Fibroblast of skin of left biceps (primary cell): ENCODE measurements at places on chromosomes 1 and 21.

DNA sequence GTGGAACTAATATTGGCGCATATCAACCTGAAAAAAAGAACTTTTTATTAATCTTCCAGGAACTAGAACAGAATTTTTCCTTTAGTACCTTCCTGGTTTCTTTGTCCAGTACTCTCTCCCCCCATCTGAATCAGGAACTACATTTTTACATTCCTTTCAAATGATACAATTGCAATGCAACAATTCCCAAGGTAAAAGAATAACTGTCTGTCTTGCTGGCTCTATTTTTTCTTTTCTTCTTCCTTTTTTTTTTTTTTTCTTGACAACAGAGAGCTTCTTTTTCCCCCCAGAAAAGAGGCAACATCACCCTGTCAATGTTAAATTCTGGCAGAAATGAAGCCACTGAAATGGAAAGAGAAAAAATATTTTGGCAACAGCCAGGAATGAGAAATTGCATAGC, 4.5 kb upstream of the CD101 start:
- DNase-seq = peak; percentile 23

GRCh38 chr1:21206117-21206516, 29.4 kb upstream of the EIF4G3 start:
- no peak for DNase-seq

DNA sequence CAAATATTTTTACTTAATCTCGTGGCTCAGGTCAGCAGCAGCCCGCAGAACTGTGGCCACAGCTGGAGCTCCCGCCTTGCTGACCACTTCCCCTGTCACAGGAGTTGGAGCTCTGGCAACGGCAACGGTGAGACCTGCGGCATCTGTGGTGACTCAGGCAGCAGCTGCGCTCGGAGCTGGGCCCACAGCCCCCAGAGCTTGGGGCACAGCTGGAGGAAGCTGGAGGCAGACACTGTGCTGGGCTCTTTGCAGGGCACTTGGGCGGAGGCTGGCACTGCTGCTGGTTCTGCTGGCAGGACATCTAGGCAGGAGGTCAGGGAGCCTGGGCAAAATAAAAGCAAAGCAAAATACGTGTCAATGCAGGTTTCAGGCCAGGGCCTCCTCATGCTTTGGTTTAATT, at the start of gene LCE3A:
TSS of gene LCE3A (minus strand) at position 301 of the 400 bp plus-strand sequence. CDS start at position 301, 0 bp downstream.
- DNase-seq = no peak

DNA sequence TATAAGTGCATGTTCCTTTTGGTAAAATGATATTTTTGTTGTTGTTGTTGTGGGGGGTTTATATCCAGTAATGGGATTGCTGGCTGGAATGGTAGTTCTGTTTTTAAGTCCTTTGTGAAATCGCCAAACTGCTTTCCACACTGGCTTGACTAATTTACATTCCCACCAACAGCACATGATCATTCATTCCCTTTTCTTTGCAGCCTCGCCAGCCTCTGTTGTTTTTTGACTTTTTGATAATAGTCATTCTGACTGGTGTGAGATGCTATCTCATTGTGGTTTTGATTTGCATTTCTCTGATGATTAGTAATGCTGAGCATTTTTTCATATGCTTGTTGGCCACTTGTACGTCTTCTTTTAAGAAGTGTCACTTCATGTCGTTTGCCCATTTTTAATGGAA, 188.5 kb upstream of the CHRM3 start:
- DNase-seq = no peak

DNA sequence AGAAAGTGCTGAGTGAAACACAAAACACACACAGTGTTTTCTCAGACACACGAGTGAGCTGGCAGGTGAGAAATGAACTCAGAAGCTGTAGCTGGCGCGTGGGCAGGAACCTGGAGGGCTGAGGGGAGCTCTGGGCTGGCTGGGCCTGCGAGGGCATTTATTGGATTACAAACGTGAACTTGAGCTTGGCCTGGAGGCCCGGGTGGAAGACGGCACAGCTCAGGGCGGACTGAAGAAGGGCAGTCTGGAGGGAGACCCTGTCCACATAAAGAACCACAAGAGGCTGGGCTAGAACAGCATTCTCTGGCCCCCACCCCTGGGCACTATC, 52.1 kb upstream of the ADARB1 start:
- no peak for DNase-seq

DNA sequence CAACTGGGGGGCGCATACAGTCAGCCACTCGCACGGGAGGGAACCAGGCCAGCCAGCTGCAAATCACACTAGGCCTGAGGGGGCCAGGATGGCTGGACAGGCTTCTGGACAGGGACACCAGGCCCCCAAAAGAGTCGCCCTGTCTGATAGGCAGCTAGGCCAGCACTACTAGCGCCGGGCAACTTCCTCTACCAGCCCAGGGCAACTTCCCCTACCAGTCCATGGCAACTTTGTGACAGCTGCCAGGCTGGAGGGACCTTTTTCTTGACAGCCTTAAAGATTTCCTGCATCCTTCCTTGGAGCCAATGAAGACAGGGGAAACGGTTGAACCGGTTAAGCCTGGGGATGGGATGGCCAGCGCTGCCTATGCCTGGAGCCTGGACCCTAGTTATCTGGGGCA, 5.1 kb downstream of the IFFO2 start:
- no peak for DNase-seq
